ENCODE measurements at places on chromosomes 4 and X. TPM values are rescaled to one million over a fixed set of nuclear protein-coding genes. Genes with fewer than 3 reads are reported as not detected.
A peak's percentile ranks its signal among the peaks of the same experiment; 100 is the strongest.

GRCh38 chr4:92189146-92189545, 114.6 kb upstream of the GRID2 start:
- no peak for DNase-seq

- no peak for DNase-seq
Observed at GRCh38 chrX:13235930-13236329, 83.9 kb downstream of the ATXN3L start.

DNA sequence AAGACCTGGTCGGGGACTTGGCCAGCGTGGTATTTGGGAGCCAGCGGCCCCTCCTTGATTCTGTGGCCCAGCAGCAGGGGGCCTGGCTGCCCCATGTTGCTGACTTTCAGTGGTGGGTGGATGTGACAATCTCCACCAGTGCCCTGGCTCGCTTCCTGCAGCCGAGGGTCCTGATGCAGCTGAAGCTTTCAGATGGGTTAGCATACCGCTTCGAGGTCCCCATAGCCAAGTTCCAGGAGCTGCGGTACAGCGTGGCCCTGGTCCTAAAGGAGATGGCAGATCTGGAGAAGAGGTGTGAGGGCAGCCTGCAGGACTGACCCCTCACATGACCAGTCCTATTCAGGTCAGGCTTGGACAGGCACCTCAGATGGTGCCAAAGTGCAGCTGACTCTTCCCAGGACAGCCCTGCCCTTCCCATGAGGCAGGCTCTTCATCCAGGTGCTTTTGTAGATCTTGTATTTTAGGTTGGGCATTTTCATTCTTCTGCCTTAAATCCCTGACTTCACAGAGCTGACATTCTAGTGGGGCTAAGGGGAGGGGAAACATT, 15.1 kb downstream of the LNX1 start:
- no peak for DNase-seq

GRCh38 chrX:63428348-63428747, 77.2 kb upstream of the SPIN4 start:
- DNase-seq: no peak

DNA sequence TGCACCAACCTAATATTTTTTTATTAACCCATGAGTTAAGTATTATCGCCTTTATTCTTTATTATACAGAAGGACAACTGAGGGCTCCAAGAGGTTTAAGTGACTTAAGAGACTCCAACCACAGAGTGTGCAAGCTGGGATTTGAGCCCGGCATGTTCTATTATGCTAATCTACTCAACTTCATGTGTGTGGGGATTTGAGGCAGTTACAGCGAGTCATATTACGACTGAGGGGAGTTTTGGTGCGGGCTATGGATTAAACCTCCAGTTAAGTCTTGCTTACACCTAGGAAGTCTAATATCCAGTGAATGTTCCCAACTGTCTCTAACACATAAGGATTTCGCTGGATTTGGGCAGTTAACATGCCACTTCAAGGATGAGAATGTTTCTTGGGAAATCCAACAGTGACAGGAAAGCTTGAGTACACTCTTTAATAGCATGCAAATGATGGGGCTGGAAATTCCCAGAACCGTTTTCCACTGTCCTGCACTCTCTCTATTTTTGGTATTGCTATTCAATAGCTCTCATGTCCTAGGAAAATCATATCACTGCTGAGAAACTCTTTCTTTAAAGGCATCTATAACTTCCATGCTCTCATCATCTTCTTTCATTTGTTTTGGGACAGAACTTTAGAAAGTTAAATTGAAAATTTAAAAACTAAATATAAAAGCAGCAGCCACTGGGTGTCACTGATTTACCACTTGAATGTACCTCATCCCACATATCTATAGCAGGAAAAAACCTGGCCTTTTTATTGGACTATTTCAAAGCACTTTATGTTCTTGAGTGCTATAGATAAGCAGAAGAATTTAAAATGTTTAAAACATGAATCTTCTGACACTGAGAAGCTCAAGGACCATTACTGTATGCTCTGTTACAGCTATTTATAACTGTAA, 165.1 kb upstream of the TTC29 start:
- no peak for DNase-seq

Gene GRIA2
- total RNA-seq: 0.18 TPM

DNA sequence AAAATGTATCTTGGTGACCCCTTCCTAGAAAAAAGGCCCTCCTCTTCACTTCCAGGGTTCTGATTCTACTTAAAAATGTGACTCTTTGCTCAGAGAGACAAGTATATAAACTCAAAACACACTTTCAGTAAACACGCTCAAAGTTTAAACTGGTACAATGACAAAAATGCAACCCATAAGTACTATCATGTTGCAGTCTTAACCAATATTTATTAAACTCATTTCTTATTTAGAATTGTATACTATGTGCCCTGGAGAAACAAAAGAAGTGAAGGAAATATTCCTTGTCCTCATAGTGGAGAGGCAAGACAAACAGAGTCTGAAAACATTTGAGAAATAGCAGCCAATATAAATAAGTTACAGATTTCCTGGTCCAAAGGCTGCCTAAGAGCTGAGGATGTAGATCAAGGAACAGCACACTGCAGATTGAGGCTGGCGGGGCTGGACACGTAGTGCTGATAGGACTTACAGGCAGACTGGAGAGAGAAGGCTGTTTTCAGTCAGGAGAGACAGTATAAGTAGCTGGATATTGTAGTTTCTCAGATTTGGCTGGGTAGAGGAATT, 39.1 kb upstream of the ANXA3 start:
- DNase-seq: no peak

Gene COX7B2
- total RNA-seq: not detected

DNA sequence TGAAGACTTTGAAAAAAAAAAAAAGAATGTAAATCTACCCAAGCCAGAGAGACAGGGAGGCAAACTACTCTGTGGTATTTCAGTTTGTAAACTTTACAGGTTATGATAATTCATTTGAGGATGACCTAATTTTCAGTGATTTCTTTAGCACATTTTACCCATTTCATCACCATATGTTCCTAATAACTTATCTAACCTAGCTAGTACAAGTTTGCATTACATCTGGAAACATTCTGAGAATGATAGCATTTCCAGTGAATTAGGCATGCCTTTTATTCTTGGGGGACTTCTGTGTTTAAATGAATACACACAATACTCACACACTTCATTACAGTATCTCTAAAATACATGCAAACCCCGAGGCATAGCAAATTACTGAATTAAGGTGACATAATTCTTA, 1055.5 kb downstream of the PCDH18 start:
- DNase-seq: no peak

DNA sequence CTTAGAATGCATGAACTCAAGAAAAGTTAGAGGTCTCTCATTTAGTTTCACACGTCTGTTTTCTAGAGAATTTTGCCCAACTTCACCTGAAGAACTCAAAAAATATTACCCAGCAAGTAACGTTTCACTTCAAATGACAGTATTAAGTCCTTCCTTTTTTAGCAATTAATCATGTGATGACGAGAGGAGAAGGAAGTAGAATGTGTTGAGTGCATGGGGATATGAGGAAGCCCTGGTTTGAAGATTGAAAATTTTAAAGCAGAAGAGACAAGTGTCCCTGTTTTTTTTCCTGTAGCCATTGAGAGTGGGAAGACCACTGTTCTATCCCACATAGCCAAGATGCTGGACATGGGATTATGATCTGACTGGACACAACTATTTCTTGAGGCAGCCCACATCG, 406.3 kb upstream of the CPEB2 start:
- no peak for DNase-seq

DNA sequence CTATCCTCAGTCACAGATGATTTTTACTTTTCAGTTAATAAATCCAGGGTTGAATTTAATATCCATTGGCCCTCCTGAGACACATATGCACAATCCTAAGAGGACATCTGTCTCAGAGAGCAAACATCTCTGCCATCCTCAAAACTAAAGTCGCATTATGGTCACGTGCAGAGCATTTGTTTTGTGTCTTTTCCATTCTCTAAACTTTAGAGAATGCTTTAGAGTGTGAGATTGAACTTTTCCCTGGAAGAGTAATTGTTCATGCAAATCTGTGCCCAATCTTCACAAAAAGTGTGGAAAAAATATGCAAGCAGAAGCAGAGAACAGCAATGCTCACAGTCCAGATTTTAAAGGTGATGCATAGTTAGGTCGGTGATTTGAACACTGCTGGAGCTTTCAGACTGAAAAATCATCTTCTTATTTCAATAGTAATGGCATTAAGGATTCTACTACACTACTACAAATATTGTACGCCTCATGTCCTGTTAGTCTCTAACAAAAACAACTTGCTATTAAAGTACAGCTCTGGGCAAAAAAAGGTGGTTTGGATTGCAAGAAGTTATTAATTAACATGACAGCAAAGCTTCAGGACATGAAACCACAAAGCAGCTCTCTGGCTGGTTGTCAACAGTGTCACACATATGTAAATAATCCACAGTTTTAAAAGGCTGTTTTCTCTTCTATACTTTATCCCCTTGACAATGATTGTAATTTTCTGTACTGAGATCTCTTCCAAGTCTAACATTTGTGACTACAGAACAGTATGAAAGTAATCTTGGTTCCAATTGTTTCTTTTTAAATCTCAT, 19.9 kb downstream of the DCHS2 start:
- DNase-seq: no peak

Gene IL21
- total RNA-seq: not detected

Gene NAP1L2
- total RNA-seq: 8.9 TPM

Gene BEX1
- 2.4 TPM for total RNA-seq

GRCh38 chr4:151099976-151100417, 569 bp downstream of the RPS3A start:
- no peak for DNase-seq

Gene MYOZ2
- total RNA-seq: 0.47 TPM

- no peak for DNase-seq
Observed at GRCh38 chrX:154323537-154323936, 27.9 kb downstream of the TKTL1 start.

GRCh38 chr4:59945277-59945676, 1254.8 kb upstream of the ADGRL3 start:
- DNase-seq: no peak

- no peak for DNase-seq
Observed at GRCh38 chr4:56106180-56107147, 157.7 kb downstream of the CEP135 start.

DNA sequence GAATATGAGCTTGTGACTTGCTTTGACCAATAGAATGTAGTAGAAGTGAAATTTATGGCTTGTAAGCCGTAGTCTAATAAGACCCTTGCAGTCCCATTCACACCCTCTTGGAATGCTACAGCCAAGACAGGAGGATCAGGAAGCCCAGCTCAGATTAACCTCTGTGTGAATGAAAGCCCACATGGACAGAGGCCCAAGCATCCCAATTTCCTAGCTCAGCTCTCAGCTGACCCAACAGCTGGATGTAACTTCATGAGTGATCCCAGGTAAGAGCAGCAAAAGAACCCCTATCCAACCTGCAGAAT, 12.8 kb upstream of the PPM1K start:
- no peak for DNase-seq

Gene SSX1
- total RNA-seq: not detected

DNA sequence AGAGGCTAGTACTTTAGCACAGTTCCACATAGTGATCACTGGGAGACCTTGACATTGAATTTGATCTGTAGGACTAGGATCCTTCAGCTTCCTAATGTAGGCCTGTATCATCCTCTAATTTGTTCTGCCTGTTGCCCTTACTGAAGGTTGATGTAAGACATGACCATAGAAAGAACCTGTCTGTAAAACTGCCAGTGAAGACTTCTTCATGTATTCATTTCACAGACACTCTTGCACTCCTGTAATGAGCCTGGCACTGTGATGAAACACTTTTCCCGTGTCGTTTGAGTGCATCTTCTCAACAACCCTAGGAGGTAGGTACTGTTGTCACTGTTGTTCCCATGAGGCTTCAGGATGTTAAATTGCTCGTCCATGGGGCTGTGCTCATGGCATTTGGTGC, 14.7 kb downstream of the RAB9A start:
- no peak for DNase-seq

GRCh38 chrX:119984652-119985051, 41.1 kb upstream of the NKAP start:
- DNase-seq: no peak

Gene MFSD8
- total RNA-seq: 27.6 TPM

- no peak for DNase-seq
Observed at GRCh38 chr4:52071791-52072546, 20.9 kb downstream of the SPATA18 start.

- no peak for DNase-seq
Observed at GRCh38 chr4:738781-739280, 33.2 kb downstream of the PCGF3 start.

Gene STPG2
- 1.4 TPM for total RNA-seq

DNA sequence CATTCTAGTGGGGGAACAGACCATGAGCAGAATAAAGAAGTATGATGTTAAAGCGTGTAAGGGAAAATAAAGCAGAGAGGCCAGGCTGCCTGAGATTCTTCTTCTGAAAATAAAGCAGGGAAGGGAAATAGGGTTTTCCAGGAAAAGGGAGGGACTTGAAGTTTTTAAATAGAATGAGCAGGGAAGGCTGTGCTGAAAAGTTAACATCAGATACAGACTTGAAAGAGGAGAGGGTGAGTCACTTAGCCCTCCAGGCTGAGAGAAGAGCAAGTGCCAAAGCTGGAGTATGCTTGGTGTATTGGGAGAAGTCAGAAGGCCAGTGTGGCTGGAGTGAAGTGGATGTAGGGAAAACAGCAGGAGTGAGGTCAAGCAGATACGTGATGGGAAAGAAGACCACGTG, 10.0 kb upstream of the PLK4 start:
- no peak for DNase-seq

- no peak for DNase-seq
Observed at GRCh38 chr4:2059046-2059725, at the start of gene NAT8L. Gene NAT8L, plus strand, starts transcription at chr4:2059327. Its CDS starts 185 bp downstream, at chr4:2059512.

Gene FMR1NB
- total RNA-seq: not detected

GRCh38 chrX:389021-389441, 2.3 kb upstream of the PPP2R3B start:
- no peak for DNase-seq

DNA sequence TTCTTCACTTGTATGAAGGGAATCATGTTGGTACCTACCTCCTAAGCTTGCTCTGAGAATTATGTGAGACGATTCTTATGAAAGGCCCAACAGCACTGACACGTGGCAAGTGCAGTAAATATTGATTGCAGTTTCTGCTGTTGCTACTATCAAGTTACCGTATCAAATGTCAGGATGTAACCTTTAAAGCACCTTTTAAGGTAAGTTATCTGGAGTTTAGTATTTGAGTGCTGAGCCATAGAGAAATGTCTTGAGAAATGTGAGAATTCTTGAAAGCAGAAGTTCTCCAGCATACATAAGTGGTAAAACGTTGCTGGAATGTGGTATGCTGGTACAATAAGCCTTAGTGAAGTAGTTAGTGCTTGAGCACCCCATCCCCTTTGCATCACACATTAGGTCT, 90.4 kb downstream of the PHOX2B start:
- DNase-seq: no peak

DNA sequence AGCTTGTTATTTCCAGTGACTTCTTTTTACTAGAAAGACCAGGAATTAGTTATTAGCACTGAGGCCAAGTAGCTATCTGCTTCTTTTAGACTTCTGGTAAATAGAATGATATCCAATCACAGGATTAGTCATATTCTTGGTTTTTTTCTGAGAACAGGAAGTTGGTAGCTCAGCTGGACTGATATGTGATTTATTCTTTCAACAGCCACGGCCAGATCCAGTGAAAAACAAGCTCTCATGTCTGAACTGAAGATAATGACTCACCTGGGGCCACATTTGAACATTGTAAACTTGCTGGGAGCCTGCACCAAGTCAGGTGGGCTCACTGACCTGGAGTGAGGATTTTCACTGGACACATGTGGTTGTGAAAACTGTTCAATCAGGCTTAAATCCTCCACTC, 48.6 kb downstream of the PDGFRA start:
- peak; percentile 55 for DNase-seq
